ENCODE measurements at places on chromosomes 13 and 19.

- no peak for DNase-seq
Measured at GRCh38 chr19:55962186-55962585, 14.6 kb downstream of the NLRP8 start.

GRCh38 chr13:47832458-47832972 is 168.6 kb downstream of the SUCLA2 start:
- no peak for DNase-seq

GRCh38 chr19:7552781-7553180 is 17.3 kb downstream of the PNPLA6 start:
- no peak for DNase-seq

DNA sequence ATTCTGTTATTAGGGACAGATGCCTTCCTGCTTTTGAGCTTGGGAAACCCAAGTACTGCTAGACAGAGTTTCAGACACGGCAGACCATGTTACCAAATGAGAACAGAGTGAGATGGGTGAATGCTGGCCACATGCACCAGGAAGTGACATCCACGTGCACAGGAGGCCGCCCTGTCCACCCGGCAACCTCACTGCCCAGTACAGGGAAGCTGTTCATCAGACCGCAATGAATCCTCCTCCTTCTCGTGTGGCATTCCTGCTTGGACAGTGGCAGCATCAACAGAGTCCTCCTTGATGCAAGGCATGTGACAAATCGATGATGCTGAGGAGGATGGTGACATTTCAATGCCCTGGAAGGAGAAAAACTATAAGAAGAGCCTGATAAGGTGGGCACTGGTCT is 191.0 kb upstream of the SOX1 start:
- DNase-seq, result no peak

- peak; percentile 68 for DNase-seq
Measured at GRCh38 chr19:42052241-42052863, 17.7 kb downstream of the GRIK5 start.

DNA sequence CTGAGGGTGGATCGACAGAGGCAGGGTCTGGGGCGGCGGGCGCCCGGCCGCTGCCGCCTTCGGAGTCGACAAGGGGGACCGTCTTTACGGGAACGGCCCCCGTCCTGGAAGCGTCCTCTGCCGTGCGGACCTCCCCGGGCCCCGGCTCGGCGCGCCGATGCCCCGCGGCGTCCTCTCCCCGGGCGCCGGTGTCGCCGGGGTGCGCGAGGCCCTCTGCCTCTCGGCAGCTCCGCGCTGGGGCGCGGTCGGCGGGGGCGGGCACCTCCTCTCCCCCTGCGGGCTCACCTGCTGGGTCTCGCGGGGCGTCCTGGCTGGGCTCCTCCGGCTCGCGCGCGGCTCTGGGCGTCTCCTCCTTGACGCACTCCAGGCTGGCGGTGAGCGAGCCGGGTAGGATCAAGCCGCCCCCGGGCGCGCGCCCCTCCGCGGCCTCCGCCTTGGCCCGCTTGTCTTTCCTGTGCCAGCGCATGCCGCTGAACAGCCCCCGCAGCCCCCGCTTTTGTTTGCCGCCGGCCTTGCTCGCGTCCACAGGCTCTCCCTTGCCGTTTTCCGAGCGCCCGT is 1.5 kb downstream of the AMER2 start:
- DNase-seq, result no peak

GRCh38 chr13:43036351-43037250 is 13.2 kb downstream of the DNAJC15 start:
- no peak for DNase-seq

- DNase-seq, result no peak
Measured at GRCh38 chr13:48535766-48536165, 2.9 kb upstream of the RCBTB2 start.

DNA sequence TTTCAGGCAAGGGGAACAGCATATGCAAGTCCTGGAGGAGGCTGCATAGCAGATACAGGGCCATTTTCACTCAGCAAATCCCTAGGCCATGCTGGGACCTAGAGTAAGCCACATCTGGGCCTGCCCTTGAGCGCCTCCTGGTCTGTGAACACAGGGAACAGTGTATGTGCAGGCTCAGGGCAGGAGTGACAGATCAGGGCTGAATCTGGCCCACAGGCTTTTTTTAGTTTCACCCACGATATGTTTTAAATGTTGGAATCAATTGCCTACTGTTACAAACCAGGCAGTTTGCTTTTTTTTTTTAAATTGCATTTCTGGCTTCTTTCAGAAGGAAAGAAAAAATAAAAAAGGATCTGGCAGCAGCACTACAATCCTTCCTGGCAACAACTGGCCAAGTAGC is 1.5 kb upstream of the TMEM145 start:
- no peak for DNase-seq

DNA sequence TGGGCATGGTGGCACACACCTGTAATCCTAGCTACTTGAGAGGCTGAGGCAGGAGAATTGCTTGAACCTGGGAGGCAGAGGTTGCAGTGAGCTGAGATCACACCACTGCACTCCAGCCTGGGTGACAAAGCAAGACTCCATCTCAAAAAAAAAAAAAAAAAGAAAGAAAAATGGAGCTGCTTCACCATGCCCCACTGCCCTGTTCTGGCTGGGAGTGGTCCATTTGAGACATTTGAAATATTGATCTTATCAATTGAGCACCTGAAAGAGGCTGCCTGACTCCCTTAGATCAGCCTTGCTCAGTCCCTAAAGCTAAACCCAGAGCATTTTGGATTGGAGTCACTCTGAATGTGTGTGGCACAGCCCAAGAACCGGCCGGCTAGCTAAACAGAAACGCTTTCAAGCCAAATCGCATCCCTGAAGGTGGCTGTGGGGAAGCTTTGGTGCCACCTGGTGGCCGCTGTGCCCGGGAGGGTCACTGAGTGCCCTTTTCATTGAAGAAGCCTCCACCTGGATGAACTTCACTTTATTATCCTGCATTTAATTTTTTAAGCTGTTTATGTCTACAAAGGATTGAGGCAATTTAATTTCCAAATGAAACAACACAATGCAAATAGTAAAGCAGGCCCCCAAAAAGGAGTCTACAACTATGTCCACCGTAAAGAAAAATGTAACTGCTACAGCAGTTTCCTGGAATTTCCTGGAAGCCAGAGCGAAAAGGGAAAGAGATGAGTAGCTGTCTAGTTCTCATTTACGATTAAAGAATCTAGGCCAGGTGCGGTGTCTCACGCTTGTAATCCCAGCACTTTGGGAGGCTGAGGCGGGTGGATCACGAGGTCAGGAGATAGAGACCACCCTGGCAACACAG is 53.1 kb upstream of the SERPINE3 start:
- no peak for DNase-seq

DNA sequence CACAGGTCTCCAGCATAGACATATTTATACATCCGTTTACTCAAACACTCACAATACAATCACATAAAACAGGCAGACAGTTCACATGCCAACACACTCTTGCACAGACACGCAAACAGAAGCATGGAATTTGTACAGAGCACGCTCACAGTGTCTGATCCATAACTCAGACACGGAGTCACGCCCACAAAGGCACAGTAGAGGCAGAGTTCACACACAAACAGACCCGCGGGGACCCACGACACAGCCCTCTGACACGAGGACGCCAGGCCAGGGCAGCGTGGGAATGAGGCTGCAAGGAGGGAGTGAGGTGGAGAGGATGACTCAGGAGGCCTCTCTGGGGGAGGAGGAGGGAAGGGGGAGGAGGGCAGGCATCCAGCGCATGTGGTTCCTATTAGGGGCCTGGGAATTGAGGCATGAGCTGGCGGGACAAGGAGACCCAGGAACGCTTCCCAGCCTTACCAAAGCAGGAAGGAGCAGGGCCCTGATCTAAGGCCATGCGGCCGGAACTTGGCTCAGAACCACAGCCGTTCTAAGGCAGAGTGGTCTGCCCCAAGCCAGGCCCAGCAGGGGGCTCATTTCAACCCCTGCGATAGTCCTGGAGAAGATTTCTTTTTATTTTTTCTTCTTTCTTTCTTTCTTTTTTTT is 9.1 kb upstream of the OLFM2 start:
- no peak for DNase-seq

GRCh38 chr19:55223291-55224037 is 5.1 kb downstream of the TMEM86B start:
- DNase-seq, result no peak

DNA sequence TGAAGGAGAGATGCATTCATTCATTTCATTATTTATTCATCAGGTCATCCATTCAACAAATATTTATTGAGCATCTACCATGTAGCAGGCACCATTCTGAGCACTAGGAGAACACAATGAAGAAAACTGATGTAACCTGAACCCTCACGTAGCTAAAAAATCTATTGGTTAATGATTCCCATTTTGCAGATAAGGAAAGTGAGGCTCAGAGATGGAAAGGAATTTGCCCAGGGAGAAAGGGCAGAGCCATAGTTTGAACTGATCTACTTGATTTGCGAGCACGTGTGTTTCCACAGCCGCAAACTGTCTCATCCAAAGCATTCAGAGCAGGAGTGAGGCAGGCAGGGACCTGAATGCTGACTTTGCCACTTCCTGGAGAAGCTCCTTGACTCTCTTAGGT is 2.7 kb downstream of the KLK8 start:
- DNase-seq, result no peak

DNA sequence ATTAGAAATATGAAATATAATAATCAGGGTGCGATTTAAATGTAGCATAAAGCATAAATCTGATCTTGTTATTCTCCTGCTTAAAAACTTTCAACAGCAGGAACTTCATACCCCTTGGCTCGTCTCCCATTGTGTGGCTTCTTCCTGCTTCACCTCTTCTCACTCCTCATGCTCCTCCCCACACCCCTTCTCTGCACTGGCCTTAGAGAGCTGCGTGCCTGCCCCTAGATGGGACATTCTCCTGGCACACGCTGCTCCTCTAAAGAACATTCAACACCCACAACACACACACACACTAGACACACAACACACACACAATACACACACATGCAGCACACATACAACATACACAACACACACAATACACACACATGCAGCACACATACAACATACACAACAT is 104.6 kb upstream of the RAP2A start:
- DNase-seq, result no peak

- no peak for DNase-seq
Measured at GRCh38 chr13:62065016-62065415, 649.4 kb upstream of the PCDH20 start.

GRCh38 chr13:109722068-109722467 is 64.3 kb downstream of the IRS2 start:
- no peak for DNase-seq

DNA sequence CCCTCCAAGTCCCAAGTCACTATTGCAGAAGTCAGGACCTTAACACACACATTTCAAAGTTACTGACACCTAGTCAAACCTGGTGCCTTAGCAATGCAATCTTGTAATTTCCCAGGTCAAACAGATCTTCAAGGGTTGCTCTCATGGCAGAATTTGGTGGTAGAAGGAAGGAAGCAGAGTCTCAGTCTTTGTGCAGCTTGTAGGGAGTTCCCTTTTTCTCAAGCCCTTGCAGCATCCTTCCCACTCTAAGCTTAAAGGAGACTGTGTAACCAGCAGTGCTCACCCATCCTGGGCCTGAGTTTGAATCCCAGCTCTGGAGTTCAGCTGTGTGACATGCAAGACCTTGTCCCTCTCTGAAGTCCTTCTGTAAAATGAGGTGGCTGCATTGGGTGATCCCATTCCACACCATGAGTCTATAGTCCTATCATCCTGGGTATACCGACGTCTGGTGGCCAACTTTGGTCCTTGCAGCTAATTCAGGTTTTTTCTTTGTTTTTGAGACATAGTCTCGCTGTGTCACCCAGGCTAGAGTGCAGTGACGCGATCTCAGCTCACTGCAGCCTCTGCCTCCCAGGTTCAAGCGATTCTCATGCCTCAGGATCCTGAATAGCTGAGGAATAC is 9.8 kb downstream of the SIGLEC10 start:
- no peak for DNase-seq

GRCh38 chr19:12194827-12195731 is 32.2 kb downstream of the ZNF136 start:
- DNase-seq, result no peak

DNA sequence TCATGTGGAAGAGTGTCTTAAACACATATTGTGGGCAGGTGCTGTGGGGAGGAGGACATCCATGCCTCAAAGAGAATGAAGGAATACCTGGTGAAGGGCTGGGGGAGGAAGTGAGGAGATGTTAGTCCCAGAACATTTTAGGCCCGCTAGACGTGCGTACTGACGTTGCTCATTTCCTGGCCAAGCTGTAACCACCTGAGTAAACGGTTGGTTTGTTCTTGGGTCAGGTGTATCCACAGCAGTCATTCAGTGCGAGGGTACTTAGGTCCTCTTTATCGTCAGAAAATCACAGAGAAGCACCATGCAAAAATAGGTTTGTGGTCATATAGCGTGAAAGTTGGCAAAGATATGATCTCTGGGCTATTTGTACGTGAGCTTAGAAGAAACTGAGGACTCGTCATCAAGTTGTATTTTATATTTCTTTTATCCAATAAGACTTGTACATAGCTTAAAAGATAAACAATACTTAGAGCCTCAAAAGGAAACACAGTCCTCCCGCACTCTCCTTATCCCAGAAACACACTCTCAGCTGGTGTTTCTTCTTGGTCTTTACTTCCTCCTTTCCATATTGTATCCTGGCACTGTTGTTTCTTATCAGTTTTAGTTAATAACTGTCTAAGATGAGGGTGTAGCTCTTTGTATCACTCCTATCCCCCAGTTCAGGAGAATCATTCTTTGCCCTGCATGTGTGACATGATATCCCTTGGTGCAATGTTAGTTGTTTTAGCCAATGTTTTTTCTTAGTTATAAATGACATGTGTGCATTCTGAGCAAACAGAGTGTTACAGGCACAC is 52.0 kb downstream of the ARHGEF7 start:
- DNase-seq, result no peak

- DNase-seq, result no peak
Measured at GRCh38 chr19:38028913-38029510, 122.0 kb downstream of the SIPA1L3 start.

DNA sequence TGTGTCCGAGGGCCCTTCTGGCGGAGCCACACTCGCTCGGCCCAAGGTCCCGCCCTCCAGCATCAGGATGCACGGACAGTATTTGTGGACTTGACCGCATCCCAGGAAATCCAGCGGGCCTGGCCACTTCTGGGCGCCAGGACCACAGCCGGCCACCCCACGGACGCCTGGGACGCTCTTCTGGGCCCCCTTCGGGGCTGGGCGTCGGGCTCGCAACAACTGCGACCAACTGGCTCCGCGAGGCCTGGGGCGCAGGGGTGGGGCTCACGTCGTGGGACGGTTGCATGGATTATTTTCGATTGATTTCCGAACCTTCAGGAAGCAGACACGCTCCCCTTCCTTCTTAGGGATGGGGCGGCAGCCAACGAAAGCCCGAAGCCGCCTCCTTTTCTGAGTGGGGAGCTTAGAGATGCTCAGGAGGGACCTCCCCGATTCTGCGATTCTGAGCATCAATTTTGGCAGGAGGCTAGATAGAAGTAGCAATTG is 521 bp upstream of the NUP58 start:
- no peak for DNase-seq

GRCh38 chr19:18100710-18101109 is 3.1 kb downstream of the MAST3 start:
- DNase-seq, result no peak

DNA sequence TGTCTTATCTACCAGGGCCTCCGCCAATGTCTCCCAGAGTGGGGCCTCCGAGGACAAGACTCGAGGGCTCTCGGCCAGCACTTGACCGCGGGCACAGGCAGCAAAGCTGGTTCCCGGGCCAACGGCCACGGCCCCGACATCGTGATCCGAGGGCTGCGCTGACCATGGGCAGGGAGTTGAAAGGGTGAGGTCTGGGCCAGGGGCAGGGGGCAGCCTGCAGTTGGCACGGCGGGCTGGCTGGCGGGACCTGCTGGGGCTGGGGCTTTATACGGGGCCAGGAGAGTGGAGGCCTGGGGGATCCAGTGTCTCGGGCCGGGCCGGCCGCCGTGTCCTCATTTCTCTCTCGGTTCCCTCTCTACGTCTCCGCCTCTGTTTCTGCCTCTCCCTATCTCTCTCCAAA is 9.8 kb upstream of the LINGO3 start:
- DNase-seq, result no peak

- DNase-seq, result no peak
Measured at GRCh38 chr19:54414156-54414555, 1.1 kb upstream of the TTYH1 start.
